Right cardiac atrium (tissue), 5 donors: ENCODE measurements at places on chromosomes 11 and 22. TPM values are rescaled to one million over a fixed set of nuclear protein-coding genes. Genes with fewer than 3 reads are reported as not detected.

DNA sequence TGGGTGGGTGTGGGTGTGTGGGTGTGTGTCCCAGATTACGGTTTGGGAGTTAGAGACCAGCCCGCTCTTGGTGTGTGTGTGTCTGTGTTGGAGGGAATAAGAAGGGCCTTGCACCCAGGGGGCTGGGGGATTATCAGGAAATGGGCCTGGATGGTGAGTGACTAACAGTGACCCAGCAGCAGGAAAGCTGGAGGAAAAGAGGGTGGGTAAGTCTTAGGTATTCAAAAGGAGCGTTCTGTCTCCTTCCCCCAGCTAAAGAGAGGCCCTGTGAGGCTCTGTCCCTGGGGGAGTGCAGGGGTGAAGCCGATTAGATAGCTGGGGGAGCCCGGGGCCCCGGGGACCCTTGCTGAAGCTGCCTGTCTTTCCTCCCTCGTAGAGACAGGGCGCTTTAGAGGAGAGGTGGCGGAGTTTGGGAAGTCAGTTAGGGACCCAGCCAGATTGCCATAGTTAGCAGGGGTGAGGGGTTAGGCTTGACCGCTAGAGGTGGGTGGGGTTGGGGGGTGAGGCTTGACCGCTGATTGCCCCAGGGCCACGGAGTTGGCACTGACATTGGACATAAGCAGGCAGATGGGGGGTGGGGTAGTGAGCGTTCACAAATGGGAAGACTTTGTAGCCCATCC, 1.5 kb downstream of the OAF start:
- no peak for DNase-seq

DNA sequence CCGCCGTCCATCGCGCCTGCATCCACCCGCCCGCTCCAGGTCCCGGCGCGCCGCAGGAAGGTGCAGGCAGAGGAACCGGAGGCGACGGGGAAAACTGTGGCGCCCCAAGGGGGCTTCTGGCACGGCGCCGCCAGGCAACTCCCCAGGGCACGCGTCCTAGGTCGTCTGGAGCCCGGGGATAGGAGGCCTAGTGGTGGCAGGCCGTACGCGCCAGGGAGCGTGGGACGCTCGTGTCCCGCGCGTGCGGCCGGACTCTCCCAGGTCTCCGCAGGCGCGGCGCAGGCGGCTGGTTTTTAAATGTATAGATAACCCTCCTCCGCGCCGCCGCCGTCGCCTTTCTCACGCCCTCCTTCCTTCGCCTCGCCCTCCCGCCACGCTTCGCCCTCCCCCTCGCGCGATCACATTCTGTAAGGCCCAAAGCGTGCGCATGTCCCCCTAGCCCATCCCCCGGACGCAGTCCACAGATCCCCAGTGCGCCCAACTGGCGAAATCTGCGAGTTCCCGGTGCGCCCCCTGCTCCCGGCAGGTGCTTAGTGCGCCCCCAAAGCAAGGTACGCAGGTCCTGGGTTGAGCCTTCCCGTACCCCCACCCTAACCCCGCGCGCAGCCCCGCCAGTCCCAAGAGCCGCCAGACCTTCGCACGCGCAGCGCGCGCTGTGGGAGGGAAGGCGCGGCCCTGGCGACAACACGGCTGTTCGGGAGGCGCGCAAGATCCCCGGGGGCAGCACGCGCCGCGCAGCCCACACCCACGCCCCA, at the start of gene ASCL2:
Gene ASCL2, minus strand, starts transcription at position 267 of the 755 bp plus-strand sequence. Its CDS starts 256 bp downstream, at position 11.
- DNase-seq: no peak

GRCh38 chr11:61120706-61121191, 18.5 kb downstream of the CD5 start:
- DNase-seq: no peak

GRCh38 chr11:59501931-59502330, 1.4 kb upstream of the OR4D11 start:
- no peak for DNase-seq

Gene TRIM64C
- not detected for total RNA-seq
